ENCODE measurements at places on chromosomes 16 and 17.

GRCh38 chr17:77473615-77474226 is 333.0 kb downstream of the SEC14L1 start:
- DNase-seq: no peak

DNA sequence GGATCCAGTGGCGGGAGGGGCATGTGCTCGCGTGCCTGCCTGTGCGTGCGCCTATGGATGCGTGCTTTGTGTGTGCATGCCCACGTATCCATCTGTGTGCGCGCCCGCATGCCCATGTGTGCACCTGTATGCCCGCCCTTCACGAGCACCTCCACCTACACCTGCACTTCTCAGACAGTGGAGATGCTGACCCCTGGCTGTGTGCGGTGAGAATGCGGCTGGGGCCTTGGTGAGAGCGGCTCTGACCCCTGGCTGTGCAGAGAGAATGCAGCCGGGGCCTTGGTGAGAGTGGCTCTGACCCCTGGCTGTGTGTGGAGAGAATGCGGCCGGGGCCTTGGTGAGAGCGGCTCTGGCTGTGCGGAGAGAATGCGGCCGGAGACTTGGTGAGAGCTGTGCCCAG is 33.9 kb downstream of the AXIN1 start:
- no peak for DNase-seq

GRCh38 chr16:4693956-4694641 is 737 bp downstream of the NUDT16L1 start:
- peak; percentile 34 for DNase-seq

GRCh38 chr16:70715055-70715858 is 29.4 kb upstream of the MTSS2 start:
- no peak for DNase-seq

- peak; percentile 1 for DNase-seq
Observed at GRCh38 chr16:25838724-25839186, 147.0 kb downstream of the HS3ST4 start.
